GM18507 (cell line): ENCODE measurements at places on chromosomes 5 and 9.

- DNase-seq, result no peak
Observed at GRCh38 chr9:86637515-86637914, 283.3 kb upstream of the TUT7 start.

GRCh38 chr9:14768405-14769229, 46.1 kb upstream of the CER1 start:
- DNase-seq, result no peak

DNA sequence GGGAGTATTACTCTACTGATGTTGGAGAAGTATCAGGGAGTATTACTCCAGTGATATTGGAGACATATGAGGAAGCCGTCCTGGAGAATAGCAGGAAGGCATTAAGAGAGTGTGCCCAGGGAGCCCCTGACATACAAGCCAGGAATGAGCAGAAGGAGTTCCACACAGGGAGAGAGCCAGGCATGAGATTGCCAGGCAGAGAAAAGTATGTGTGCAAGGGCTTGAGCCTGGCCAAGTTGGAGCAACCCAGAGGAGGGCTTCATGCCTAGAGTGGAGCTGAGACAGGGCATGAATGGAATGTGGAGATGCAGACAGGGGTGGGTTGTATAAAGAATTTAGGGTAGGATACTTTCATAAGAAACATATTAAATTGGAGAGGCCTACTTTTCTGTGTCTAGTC, 213.8 kb downstream of the ADCY2 start:
- DNase-seq, result no peak

GRCh38 chr9:108994695-108995094, 18.6 kb downstream of the CTNNAL1 start:
- no peak for DNase-seq

- no peak for DNase-seq
Observed at GRCh38 chr9:86434039-86434726, 80.0 kb upstream of the TUT7 start.

GRCh38 chr5:25688156-25688555, 1043.4 kb upstream of the CDH10 start:
- no peak for DNase-seq

DNA sequence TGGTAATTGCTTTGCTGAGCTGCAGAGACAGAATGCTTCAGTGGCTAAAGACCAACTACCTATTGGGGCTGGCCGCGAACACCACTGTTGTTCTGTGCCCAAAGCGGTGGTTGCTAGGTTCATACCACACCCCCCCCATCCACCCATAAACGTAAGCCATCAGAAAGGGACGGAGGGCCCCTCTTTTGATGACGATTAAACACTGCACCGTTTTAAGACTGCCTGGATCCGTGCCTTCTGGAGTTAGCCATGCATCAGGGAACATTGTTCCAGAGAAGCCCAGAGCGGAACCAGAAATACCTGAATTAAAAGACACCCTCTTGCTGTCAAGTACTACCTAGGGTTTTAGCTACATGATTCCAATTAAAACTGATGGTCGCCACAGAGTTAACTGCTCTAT, 369.1 kb upstream of the DAP start:
- DNase-seq, result no peak

DNA sequence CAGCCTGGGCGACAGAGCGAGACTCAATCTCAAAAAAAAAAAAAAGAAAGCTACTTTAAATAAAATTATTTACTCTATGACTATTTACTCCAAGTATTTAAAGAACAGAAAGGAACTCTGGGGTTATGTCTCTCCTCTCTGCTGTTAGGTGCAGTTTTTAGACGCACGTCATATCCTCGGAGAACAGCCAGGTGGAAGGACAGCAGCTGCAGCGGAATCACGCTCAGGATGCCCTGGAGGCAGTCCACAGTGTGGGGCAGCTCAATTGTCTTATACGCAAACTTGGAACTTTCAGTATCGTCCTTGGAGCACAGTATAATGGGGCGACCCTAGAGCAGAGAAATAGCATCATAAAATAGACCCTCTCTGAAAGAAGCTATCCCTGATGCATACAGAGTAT, 10.4 kb upstream of the MAPK9 start:
- no peak for DNase-seq

- DNase-seq, result no peak
Observed at GRCh38 chr9:129224618-129225489, 46.8 kb upstream of the IER5L start.

DNA sequence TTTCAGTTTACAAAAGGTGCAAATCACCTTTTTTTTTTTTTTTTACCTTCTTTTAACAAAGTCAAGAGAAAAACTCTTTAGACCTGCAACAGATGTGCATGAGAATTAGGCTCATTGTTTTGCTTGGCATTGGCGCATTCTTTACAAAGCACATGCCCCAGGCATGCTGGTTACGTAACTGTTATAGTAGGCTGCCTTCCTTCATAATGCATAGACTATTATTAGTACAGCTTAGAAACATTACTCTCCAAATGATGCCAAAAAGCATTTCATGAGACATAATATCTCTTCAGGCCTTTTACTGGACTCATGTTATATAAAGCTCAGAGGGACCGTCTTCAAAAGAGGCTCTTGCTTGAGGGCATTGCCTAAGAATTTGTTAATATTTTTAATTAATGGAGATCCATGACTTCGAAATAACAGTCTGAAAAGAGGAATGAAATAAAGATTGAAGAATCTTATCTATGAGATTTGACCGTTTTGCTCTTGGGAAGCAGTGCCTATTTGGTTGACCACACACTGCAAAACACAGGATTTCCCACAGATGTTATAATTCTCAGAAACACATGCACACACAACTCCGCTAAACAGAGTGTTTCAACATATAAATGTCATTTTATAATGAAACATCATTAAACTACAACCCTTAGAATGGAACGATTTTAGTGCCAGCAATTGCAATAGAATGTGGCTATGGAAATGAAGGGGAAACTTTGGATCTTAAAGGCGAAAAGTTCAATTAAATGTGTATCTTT, 478.7 kb downstream of the PRR16 start:
- DNase-seq, result no peak

DNA sequence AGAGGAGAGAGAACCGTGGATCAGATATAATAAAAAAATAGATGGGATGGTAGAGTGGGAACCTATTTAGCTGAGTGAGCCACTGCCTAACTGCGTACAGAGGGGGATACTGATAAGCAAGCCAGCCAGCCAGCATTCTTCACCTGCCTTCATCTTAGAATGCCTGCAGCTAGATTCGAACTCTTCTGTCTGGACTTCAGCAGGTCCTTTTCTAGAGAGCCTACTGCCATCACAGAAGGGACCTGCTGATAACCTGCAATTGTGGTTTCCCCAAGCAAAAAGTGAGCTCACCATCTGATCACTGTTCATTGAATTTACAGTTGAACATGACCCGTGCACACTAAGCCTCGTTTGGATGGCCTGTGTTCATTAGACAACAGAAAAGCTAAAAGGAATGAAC, 109.4 kb downstream of the CDC42SE2 start:
- DNase-seq, result no peak

DNA sequence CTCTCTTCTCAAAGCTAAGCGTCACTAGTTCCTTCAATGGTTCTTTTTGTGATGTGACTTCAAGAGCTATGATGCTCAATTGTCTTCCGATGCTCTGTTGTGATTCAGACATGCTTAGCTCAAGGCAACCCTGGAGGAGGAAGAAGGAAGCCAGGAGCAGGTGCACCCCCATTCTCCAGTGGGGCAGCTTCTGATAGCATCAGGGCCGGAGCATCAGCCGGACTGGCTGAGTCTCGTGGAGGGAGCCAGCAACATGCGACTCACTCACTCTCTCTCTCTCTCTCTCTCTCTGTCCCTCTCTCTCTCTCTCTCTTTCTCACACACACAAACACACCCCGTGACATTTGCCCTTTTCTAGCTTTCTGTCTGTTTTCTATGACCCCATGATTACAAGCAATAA, 140.2 kb downstream of the HSD17B3 start:
- DNase-seq, result no peak

DNA sequence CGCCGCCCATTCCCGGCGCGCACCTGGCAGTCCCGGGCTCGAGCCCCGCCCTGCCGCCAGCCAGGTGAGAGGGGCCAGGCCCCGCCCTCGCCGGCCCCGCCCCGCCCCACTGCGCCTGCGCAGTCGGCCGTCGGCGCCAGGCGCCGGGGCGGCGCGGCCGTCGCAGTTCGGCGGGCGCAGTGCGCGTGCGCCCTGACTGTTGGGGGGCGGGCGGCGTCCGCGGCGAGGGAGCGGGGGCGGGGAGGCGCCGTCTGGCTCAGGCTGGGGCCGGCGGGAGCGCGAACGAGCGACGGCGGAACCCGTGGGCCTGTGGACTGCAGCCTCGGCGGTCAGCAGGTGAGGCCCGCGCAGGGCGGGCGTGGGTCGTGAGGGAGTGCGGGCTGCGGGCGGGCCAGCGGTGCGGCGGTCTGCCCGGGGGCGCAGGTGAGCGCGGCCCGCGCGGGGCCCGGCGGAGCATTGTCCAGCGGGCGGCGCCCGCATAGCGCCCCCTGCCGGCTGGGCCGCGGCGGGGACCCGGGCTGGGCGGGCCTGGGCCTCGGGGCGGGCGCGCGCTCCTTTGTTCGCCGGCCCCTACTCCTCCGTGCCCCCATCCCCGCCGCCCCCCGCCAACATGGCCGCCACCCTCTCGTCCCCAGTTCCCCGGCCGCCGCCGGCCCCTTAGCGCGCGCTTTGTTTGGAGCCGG, at the start of gene SPIN1:
Gene SPIN1 (plus strand): TSS at position 242 of the 683 bp plus-strand sequence. CDS start 38,096 bp downstream, outside the sequence.
- DNase-seq, result peak; percentile 90

- DNase-seq, result no peak
Observed at GRCh38 chr9:138077126-138077525, 199.5 kb downstream of the CACNA1B start.

GRCh38 chr9:7103771-7104170, 346.0 kb downstream of the KDM4C start:
- no peak for DNase-seq

DNA sequence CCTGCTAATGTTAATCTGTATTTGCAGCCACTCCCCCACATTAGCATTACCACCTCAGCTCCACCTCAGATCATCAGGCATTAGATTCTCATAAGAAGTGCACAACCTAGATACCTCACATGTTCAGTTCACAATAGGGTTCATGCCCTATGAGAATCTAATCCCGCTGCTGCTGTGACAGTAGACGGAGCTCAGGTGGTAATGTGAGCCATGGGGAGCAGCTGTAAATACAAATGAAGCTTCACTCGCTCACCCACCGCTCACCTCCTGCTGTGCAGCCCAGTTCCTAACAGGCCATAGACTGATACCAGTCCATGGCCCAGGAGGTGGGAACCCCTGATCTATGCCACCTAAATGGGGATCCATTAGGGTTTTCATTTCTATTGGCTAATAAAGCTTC, 6.1 kb upstream of the HNRNPA0 start:
- DNase-seq, result no peak

- DNase-seq, result no peak
Observed at GRCh38 chr9:104896131-104896530, 31.8 kb downstream of the ABCA1 start.

- no peak for DNase-seq
Observed at GRCh38 chr5:171667341-171668096, 118.1 kb upstream of the SMIM23 start.

DNA sequence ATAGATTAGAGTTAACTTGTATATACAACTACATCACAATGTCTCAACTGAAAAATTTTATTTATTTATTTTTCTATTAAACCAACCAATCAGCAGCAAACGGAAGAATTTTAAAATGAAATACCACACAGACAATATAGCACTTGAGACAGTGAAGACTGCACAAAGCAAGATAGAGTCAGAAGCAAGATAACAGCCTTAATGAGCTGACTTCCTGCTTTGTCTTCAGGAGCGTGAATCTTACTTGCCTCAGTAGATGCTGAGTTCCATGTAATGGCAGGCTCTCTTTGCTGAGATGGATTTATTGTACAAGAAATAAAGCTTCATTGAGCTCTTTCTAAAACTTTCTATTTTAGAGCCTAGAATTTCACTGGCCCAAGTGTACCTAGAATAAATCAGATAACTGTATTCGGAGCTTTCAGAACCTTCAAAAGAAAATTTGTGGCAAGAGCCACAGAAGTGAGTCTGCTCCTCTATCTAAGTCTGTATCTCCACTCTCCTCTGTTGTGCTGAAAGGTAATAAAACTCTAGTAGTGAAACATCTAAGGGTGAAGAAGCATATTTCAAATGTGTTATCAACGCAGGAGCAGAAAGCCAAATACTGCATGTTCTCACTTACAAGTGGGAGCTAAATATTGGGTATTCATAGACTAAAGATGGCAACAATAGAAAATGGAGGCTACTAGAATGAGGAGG, 83.3 kb upstream of the ANKRD55 start:
- no peak for DNase-seq

- DNase-seq, result no peak
Observed at GRCh38 chr5:77423022-77423750, 68.9 kb downstream of the WDR41 start.

DNA sequence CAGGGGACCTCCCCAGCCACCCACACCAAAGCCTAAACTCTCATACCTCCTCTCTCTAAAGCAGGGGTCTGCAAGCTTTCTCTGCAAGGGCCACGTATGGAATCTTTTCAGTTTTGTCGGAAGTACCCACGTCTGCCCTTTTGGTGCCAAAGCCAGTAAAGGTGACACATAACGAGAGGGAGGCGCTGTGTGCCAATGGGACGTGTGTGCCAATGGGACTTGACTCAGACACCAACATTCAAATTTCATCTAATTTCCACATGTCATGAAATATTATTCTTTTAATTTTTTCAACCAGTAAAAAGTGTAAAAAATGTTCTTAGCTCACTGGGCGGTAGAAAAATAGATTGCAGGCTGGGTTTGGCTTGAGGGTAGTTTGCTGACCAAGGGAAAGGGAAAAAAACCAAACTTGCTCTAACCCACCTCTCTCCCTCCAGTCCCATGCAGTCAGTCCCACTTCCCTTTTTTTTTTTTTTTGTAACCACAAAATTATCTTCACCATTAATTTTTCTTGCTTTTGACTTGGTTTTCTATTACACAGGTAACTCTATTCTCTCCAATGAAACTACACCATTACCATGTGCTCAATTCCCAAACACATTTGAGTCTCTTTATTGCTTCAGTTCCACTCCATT, 25.5 kb downstream of the OR2V1 start:
- no peak for DNase-seq

GRCh38 chr5:59682542-59682941, 211.0 kb downstream of the PDE4D start:
- DNase-seq, result no peak

DNA sequence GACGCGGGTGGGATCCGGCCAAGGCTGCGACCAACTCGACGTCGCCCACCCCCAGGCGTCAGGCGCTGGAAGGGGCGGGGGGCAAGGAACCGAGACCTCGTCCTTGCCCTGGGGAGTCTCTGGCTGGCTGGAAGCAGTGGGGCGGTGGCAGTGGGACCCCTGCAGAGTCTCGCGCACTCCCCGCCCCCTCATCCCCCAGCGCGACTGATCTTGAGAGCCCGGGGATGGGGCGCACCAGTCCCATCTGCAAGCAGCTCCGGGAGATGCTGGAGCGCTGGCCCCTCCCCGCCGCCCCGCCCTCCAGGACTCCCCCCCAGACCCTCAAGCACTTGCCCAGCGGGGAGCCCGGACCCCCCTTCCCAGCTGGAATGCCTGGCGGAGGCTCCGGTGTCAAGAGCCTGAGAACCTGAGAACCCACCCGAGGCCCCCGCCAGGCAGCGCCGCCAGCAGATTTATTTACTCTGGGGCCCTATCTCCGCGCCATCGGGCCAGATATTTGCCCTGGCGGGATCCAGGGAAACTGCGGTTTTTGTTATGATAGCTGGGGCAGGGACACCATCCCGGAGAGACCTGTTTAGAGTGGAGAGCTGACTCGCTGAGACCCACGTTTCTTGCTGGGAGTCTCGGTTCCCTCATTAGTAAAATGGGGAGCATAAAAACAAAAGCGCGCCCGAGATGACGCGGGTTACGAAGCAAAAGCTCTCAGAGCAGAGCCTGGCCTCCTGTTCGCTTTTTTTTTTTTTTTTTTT, 1.2 kb downstream of the PRRT1B start:
- DNase-seq, result no peak

GRCh38 chr5:32357658-32358057, 44.9 kb upstream of the MTMR12 start:
- DNase-seq, result no peak

GRCh38 chr5:3698412-3698811, 102.8 kb downstream of the IRX1 start:
- no peak for DNase-seq
